ENCODE measurements at places on chromosomes 3 and 15.

- DNase-seq = peak; percentile 44
Observed at GRCh38 chr15:96345560-96346399, 15.3 kb downstream of the NR2F2 start.

DNA sequence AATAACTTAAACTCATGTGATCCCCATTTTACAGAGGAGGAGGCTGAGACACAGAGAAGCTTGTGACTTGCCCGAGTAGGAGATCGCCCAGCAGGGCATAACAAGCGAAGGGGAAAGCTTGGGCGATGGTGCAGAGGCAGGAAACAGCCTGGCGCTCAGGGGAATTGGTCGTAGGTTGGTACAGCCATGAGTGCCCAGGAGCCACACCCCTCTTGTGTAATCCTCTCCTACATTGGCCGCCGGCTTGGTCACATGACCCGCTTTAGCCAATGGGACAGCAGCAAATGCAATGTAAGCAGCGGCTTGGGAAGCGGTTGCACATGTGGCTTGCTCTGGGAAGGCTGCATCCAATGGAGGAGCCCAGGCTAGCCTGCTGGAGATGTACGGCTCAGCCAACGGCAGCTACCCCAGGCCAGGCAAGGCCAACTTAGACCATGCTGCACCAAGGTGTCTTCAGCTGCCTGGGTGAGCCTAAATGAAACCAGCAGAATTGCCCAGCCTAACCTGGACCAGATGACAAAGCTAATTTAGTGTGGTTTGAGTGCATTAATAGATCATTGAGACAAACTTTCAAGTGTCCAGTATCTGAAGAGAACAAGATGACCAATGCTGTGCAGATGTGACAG lies 50.3 kb upstream of the SLC6A6 start:
- no peak for DNase-seq

- DNase-seq = no peak
Observed at GRCh38 chr3:155960060-155960459, 89.6 kb downstream of the GMPS start.

DNA sequence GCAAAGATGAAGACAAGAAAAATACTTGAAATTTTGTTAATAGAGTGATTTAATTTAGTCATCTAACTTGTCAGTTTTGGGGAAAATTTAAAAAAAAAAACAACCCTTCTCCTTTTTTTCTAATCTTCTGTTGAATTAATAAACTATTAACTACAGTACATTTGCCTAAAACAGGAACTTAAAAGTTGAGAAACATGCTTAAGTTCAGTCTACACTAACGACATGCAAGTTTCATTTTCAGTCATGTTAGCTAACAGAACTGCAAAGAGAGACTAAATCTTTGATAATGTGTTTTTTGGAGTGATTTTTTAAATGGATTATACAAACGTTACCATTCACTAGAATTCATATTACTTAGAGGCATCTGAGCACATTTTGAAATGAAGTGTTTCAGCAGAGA lies 71.9 kb upstream of the MBNL1 start:
- DNase-seq = no peak

GRCh38 chr15:55799291-55800212 lies 56.6 kb upstream of the PRTG start:
- peak; percentile 15 for DNase-seq

- no peak for DNase-seq
Observed at GRCh38 chr15:41967506-41968206, 4.7 kb downstream of the EHD4 start.

DNA sequence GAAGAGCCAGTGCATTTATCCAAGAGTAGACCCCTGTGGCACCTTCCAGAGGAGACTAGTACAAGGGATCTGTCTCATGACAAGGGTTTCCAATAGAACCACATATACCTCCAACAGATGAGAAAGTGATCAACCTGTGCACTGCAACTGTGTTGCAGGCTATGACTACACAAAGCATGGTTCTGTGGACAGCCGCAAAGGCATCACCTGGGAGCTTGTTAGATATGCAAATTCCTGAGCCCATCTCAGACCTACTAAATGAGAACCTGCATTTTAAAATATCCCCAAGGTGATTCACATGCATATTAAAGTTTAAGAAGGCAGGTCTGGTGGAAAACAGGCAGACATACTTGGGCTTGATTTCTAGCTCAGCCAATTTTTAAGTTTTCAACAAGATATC lies 368.7 kb downstream of the FOXP1 start:
- no peak for DNase-seq

DNA sequence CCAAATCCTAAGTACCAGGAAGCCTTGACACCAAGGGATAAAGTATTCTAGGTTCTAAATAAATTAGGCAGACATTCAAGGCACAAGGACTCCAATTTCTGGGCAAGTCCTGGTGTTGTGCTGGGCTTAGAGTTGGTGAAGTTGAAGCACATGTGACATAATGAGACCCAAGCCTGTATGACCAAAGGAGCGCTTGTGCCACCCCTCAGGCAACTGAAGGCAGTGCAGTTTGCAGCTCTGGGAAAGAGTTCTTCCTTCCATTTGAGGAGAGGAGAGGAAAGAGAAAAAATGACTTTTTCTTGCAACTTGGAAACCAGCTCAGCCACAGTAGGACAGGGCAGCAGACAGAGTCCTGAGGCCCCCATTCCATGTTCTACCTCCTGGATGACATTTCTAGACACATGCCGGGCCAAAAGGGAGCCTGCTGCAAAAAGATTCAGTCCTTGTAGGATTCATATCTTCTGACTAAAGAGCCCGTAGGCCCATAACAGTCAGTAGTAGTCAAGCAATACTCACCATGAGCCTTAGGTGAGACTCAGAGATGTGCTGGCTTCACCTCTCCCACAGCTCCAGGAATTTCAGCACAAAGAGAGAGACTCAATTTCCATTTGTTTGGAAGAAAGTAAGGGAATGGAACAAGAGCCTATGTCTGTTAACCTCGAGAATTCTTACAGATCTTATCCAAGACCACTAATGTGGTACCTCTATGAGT lies 588.8 kb upstream of the BCHE start:
- no peak for DNase-seq

- no peak for DNase-seq
Observed at GRCh38 chr3:150989208-150989607, 16.7 kb upstream of the CLRN1 start.

Measured in NCI-H774 (cell line).